Peyer's patch (tissue), 4 donors: ENCODE measurements at places on chromosomes 5 and 9. TPM values are rescaled to one million over a fixed set of nuclear protein-coding genes. Genes with fewer than 3 reads are reported as not detected.

The PDZD2 gene
- total RNA-seq: 2.8 TPM

The SMIM33 gene
- 1.7 TPM for total RNA-seq

The ORM2 gene
- not detected for total RNA-seq

The PCDHB10 gene
- total RNA-seq: not detected

The SPATA31E1 gene
- not detected for total RNA-seq

The PRLR gene
- total RNA-seq: 69.5 TPM

The TOR4A gene
- total RNA-seq: 45.7 TPM

The RNF208 gene
- total RNA-seq: not detected

The FGF1 gene
- total RNA-seq: not detected

The PPP1R26 gene
- total RNA-seq: 12.4 TPM

The DND1 gene
- total RNA-seq: not detected
